Fibroblast of skin of right biceps (primary cell): ENCODE measurements at places on chromosomes 3 and 15.

DNA sequence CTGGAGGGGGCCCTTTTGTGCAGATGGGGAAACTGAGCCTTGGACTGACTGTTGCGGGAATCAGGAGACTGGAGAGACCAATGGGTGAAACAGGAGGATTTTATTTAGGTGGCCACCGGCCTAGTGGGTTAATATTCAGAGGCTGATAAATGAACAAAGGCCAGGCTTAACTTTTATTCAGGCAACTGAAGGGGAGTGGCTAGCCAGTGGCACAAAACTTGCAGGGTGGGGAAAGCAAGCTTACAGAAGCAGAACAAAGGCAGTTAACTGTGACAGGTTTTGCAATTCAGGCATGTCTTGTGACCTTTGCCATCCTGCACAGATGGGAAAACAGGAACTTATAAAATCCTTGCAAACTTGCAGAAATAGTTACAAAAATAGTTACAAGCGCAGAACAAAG lies 24.9 kb upstream of the ACAD9 start:
- no peak for DNase-seq

- peak; percentile 90 for DNase-seq
These were observed 64.1 kb downstream of the TLE3 start for GRCh38 chr15:70033529-70034140.

DNA sequence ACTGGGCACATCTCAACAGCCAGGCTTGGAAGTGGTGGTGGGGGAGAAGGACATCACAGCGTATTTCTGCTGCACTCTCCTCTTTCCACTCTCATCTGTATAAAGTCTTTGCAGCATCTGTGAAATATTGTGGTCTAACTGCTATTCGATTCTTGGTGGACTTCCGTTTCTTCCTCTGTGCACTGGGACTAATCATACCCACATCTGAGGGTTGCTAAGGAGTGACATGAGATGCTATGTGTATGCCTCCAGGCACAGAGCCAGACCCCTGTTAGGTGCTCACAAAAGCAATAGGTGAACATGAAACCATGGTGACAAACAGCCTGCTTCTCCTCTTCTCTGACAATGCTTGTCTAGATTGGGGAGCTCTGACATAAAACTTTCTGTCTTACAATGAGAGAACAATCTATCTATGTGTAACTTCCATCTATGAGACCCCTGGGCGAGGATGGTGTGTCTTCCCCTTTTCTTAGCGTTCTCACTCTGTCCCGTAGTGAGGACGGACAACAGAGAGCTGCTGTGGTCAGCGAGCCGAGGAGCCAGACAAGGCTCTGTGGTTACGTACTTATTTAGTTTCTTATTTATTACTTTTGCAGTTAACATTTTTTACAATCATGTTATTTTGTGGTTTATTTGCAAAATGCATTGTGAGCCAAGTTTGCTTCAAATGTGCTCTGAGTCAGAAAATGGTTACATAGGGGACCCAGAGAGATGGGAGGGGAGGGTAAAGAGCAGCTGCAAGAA lies 196.7 kb upstream of the TPRG1 start:
- DNase-seq = peak; percentile 69

DNA sequence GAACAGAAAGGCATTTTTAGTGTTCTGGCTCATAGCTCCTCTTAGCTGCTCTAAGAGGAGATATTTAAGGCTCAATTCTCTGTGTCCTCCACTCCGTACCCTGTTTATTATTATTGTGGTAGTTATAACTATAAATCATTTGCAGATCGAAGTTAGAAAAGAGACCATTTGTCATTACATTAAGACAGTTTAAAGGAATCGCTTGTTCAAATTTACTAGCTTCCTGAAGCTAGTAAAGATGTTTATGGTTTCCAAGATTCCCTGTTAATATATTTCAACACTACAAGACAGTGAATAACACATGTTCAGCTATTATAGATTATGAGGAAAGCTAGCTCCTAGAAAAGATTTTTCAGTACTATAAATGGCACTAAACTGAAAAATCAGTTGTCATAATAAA lies 12.6 kb downstream of the ATXN7 start:
- DNase-seq = no peak

DNA sequence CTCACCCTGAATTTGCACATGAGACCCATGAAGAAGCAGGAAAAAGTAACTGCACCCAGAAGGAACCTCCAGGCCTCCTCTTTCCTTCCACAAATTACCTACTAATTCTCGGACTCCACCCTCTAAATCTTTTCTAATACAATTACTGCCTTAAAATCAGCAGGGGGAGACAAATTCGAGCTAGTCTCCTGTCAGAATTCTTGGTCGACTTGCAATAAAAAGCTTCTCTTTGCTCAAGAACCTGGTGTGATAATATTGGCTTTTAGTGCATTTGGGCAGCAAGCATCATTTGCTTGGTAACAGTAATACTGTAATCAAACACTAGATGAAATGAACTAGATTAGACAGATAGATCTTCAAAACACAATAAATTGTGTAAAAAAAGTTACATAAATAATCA lies 281.9 kb downstream of the RAP2B start:
- DNase-seq = no peak

- DNase-seq = peak; percentile 14
These were observed 2.2 kb downstream of the BTBD1 start for GRCh38 chr15:83064859-83065258.

- DNase-seq = no peak
These were observed 7.9 kb upstream of the DOCK3 start for GRCh38 chr3:50666837-50667236.

DNA sequence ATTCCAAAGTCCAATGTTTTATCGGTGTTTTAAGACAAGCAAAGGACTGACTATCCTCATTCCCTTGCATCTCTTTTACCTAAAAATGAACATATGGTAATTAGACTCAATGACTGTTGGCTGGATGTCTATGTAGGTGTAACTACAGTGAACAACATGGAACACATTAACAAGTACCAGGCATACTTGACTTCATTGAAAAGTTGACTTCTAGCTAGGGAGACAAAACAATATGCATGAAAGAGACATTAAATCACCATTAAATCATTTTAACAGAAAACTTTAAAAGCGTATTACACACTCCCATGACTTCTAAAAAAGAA lies 34.3 kb upstream of the ANPEP start:
- DNase-seq = no peak

GRCh38 chr3:111904376-111905241 lies 45.5 kb downstream of the PHLDB2 start:
- DNase-seq = peak; percentile 95

GRCh38 chr3:46398186-46398955 lies 8.5 kb downstream of the CCR5AS start:
- DNase-seq = no peak

- peak; percentile 50 for DNase-seq
These were observed 6.1 kb downstream of the ERICH6 start for GRCh38 chr3:150697646-150698045.

DNA sequence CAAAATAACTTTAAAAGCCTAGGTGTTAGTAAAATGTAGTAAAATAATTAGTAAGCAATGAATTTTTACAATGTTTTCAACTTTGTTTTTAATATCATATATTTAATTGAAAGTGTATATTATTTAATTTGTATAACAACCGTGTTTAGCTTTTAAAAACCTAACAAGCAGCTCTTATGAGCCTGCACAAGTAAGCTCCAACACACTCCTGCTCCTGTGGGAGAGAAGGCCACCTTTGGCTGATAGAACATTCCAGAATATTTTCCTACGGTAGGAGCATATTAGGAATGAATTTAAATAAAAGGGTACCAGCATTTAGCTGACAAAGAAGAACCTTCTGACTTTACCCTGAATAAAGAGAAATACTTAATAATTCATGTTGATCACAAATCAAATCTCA lies 40.3 kb upstream of the TM4SF1 start:
- no peak for DNase-seq

DNA sequence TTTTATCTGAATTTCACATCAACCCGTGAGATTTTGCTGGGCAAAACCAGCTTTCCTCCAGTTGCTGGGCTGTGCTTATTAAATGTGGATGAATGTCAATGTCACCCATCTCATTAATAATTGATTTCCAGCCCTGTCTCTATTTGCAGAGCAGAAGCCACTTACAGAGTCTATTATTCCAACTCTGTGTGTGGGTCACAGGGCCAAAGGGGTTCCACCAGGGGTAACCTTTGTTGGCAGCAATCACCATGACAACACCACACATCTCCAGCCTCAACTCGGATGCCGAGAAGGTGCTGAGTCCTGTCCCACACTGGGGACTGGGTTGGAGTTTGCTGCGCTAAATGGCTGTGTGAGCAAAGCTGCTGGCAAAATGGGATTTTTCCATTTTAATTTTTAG lies 51.1 kb upstream of the WNT5A start:
- DNase-seq = no peak

GRCh38 chr15:30065025-30065801 lies 17.5 kb upstream of the GOLGA8J start:
- peak; percentile 89 for DNase-seq

DNA sequence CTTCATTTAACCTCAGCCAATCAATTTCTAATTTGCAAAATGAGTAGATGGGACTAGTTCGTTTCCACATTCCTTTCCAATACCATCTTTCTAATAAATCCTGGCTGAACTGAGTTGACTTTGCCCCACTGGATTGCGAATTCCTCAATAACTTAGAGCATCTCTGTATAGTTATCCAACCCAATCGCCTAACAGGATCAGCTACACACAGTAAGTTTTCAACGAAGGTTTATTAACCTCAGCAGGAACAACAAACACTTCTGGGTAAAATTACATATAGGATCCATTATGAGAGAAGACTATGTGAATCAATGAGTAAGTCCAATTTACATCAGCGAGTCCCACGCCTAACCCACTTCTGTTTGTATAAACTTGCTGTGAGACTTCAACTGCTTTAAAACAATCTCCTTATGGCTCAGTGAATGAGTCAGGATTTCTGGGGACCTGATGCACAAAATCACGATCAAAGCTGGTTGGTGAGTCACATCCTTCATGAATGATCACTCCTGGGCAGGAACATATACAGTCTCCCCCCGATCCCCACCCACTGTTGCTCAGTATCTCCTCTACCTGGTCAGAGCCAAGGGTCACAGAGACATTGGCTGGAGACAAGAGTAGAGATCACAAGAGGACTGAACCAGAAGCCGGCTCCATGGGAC lies 142.8 kb downstream of the EDEM1 start:
- peak; percentile 76 for DNase-seq

DNA sequence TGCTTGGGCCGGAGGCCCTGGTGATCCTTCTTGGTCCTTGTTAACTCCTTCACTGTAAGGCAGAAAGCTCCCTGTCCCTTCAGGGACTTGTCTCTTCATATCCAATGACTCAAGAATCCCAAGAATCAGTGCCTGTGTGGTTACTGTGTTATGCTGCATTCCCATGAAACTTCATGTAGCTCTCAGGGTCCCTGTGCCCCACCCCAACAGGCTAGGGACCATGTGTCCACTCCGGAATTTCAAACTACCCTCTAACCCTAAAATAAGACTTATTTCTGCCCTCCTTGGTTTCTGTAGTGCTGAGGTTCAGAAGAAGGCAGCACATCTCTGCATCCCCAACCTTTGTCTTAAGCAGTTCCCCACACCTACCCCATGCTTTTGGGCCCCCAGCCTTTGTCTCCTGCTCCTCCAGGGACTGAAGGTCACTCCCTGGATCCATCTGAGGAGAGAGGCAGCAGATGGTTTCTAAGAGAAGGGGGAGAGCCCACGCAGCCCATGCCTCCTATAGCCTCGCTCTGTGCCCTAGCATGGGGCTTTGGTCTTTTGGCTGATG lies 531 bp upstream of the MAP1A start:
- peak; percentile 87 for DNase-seq
